ENCODE measurements at places on chromosomes 13 and 19. TPM values are rescaled to one million over a fixed set of nuclear protein-coding genes. Genes with fewer than 3 reads are reported as not detected.

The IQCN gene
- 7.4 TPM for total RNA-seq

DNA sequence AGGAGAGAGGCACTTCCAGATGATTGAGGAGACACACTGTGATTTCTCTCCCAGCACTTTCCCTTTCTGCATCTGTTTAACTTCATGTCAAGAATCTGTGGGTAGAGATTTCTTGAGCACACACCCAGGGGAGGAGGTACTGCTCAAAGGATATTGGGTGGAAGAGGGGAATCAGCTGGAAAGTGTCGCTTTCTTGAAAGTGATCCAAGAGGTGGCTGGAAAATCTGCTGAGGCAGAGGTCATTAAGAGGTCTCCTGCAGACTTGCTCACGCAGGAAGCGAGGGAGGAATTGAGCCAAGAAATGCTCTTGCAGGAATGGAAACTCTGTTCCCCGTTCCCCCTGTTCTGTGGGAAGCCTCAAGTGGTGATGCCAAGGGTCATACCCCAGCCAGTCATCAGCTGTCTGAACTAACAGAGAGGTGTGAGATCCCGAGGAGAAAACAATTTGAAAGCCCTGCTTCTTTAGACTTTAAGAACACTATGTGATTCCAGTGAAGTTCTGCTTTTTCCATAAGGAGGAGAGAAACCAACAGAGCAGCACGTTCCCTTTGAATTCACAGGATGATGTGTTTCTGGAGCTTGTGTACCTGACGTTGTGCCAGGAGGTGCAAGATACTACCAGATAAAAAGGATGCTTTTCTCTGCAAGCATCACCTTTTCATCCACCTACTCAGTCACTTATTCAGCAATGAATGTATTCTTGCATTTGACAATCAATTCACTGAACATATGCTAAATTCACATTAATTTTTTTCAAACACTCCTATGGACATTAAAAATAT is 163.4 kb upstream of the GPR12 start:
- no peak for DNase-seq

DNA sequence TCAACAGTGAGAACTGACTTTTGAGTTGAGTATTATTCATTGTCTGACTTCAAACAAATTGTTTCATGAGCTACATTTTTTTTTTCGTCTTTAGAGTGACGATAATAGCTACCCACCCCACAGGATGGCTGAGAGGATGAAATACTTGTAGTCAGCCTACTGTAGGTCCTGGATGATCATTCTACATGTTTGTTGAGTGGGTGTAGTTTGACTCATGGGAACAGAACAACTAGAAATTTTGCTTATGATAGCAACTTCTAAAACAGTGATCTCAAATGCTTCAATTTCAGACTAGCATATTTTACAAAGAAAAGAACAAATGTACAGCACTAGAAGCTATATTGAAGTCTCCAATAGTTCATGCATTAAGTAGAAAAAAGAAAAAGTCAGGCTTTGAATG is 651.8 kb downstream of the PCDH9 start:
- DNase-seq = no peak

- DNase-seq = no peak
Measured at GRCh38 chr13:46109451-46109850, 4.6 kb upstream of the CPB2 start.

DNA sequence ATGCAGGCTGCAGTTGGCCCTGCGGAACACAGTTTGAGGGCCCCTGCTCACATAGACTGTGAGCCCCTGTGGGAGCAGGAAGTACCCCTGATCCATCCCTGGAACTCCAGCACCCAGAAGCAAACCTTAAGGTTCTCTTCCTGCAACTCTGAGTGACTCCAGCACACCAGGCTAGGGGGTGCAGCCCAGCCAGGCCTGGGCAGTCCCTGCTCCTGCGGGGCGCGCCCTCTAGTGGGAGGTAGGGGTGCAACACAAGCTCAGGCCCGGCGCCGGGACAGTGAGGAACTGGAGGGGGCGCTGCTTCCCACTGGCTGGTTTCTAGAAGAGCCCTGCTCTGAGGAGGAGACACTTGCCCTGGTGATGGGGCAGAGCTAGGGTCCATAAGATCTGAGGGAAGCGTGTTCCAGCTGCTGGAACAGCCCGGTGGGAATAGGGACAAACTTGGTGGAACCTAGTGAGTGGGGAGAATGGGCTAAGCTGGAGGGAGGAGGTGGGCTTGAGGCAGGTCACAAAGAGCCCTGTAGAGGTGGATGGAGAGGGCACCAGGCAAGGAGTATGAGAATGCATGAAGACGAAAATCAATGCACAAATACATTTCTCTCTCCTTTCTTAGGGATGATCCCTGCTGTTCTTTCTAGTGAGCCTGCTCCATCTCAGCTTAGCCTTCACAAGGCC is 5.0 kb downstream of the ZSCAN5A start:
- DNase-seq = peak; percentile 33

- DNase-seq = no peak
Measured at GRCh38 chr19:9139609-9140158, 513 bp upstream of the ZNF317 start.

- DNase-seq = no peak
Measured at GRCh38 chr13:73833325-73834070, 300.7 kb downstream of the KLF12 start.

- DNase-seq = no peak
Measured at GRCh38 chr13:30338331-30338851, 31.0 kb upstream of the KATNAL1 start.

DNA sequence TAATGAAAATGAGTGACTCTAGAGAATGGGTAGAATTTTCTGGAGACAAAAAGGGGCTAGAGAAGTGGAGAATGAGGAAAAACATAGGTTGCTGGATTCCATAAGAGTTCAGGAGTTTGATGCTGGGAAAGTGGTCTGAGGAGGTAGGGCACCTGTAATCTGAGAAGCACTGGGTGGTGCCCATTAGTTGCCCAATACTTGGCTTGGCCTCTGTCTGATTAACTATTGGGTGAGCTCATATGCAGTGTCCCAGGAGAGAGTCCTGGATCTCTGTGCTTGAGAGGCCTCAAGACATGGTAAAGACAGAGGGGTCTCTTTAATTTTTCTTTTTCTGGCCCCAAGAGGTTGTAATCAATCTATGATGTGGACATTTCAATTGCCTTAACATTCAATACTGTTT is 390.1 kb downstream of the TDRD3 start:
- DNase-seq = no peak

DNA sequence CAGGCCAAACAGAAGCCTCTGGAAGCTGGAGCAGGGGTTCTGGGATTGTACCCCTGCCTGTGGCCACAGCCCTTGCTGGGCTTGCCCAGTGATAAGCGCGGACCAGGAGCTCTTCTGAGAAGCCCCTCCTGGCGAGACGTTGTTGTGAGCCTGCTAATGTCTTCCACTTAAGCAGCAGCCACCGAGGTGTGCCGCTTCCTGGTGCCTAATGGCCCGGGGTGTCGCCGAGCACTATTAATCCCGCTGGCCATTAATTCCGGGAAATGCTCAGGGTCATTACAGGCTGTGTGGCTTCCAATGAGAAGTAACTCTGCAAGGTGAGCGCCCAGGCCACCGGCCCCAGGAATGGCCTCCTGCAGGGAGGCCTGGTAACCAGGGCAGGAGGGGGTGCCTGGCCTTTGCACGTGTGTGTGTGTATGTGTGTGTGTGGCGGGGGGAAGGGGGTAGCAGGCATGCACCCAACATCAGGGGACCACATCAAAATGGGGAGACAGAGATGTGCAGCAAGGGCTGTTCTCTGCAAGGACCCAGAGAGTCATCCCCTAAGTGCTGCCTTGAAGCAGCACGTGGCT is 175.0 kb downstream of the URI1 start:
- DNase-seq = no peak

The ZNF790 gene
- 20.6 TPM for total RNA-seq

DNA sequence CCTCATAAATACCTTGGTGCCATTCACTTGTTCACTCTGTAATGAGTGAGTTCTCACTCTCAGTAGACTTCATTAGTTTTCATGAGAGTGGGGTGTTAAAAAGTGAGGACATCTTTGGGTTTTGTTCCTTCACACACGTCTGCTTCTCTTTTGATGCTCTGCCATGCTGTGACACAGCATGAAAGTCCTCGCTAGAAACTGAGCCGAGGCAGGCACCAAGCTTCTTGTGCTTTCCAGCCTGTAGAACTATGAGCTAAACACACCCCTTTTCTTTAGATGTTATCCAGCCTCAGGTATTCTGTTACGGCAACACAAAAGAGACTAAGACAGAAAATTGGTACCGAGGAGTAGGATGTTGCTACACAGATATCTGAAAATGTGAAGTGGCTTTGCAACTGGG is 43.7 kb downstream of the ALOX5AP start:
- no peak for DNase-seq

The URAD gene
- not detected for total RNA-seq

DNA sequence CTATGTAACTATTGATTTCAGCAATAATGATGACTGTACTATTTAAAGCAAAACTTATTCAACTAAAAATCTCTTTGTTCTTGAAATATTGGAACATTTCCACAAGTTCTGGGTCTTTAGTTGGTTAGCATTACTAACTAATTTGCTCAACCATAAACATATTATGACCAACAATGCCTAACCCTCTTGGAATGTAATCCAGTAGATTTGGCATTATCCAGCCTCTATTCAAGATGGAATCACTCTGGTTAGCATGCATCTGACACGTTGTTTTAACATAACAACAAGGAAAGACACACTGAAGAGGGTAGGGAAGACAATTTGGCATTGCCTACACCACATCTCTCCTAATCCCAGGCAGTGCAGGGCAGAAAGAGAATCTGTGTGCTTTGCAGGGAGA is 941.3 kb upstream of the PCDH20 start:
- no peak for DNase-seq

GRCh38 chr13:111949311-111949710 is 117.6 kb upstream of the SOX1 start:
- DNase-seq = no peak

The OR10H2 gene
- not detected for total RNA-seq

The CGB2 gene
- total RNA-seq = not detected

DNA sequence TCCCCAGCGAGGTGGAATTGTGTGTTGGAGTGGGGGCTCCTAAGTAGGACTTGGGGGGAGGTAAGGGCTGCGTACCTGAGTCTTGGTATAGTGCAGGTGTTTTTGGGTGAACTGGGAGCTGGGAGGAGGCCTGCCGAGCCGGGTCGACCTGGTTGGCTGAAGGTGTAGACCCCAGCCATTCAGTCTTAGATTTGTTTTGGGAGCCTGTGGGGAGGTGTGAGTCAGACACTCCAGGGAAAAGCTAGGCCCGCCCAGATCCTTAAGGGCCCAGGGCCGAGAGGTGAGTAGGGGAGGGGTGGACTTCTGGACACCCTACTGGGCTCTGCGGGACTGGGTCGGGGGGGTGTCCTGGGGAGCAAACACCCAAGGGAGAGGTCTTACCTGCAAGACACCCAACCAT is 935 bp downstream of the CRB3 start:
- no peak for DNase-seq

- no peak for DNase-seq
Measured at GRCh38 chr13:81664872-81665271, 1323.9 kb upstream of the SPRY2 start.

All from naive thymus-derived CD8-positive, alpha-beta T cell (primary cell).